Activated gamma-delta T cell treated with Interleukin-2 at 50 U/mL for 16 hours (primary cell): ENCODE measurements at places on chromosomes 7 and 10.

DNA sequence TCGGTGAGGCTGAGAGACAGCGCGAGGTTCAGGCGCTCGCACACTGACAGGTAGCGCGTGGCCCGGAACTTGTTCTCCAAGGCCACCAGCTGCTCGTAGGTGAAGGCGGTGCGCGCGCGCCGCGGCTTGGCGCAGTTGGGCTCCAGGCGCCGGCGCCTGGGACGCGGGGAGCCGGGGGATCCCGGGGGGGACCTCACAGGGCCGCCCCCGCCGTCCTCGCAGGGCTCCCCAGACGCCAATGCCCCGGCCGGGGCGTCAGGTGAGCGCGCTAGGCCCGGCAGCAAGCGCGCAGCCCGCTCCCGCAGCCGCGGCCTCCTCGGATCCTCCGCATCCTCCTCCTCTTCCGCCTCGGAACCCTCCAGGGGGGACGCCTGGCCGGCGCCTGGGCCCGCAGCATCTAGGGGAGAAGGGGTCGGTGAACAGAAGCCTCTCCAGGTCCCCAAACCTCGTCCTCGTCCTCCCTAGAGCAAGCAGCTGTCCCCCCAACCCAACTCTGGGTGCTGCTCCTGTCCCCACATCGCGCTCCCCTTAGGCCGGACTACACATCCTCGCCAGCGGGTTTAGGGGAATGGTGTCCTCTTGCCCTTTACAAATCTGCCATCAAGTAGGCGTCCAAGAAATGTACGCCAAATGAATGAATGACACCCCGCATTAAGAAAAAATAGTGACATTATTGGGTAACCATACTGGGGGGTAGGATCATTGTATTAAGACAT is 1.9 kb downstream of the NKX1-2 start:
- no peak for DNase-seq

GRCh38 chr10:552679-553078 is 136.8 kb downstream of the DIP2C start:
- DNase-seq = no peak

DNA sequence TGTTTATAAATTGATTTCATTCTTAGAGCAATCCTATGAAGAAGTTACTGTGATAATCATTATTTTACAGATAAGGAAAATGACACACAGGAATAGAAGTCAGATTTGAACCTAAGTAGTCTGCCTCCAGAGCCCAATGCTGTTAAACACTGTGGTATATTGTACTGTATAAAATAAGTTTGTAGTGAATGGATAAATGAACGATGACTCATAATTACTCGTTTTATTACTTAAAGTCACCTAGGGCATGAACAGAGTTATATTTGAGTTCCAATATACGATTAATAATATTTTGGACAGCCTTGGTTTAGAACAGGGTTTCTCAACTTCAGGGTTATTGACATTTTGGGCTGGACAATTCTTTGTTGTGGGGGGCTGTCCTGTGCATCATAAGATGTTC is 7.8 kb upstream of the BTRC start:
- no peak for DNase-seq

DNA sequence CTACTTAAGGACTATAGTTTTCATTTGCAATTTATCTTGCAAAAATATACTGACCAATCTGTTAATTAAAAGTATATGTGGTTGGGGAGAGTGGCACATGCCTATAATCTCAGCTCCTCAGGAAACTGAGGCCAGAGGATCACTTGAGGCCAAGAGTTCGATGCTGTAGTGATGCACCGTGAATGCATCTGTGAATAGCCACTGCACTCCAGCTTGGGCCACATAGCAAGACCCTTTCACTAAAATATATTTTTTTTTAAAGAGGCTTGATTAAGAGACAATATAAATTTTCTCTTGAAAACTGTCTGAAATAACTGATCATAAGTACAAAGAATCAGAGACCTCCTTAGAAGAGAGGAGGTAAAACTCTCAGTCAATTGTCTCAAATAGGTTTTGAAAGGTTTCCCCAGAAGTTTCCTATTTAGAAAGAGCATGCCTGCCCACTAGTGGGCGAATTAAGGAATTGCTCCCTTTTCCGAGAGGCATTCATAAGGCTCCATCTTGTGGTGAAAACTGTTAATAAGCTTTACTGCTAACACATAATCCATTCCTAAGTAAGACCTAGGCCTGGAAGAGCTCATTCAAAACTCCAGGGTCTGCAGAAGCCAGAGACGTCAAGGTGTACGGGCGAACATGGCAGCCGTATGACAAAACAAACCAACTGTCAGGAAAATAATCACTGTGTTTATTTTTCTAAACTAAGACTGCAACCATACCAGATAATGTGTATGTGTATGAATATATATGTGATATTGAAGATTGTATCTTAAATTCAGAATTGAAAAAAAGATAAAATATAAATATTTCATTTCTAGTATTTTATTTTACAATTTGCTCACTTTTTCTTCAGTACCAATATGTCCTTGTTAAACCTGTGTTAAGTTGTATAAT is 6.8 kb upstream of the TAS2R40 start:
- peak; percentile 59 for DNase-seq

GRCh38 chr10:96441322-96441885 is 72.3 kb downstream of the TLL2 start:
- no peak for DNase-seq

- no peak for DNase-seq
Measured at GRCh38 chr10:7296648-7297047, 114.2 kb downstream of the SFMBT2 start.

- no peak for DNase-seq
Measured at GRCh38 chr7:141674702-141675101, 27.3 kb downstream of the DENND11 start.

GRCh38 chr7:28104041-28104541 is 76.5 kb downstream of the JAZF1 start:
- DNase-seq = no peak

GRCh38 chr10:21497177-21497807 is 28.2 kb downstream of the SKIDA1 start:
- peak; percentile 10 for DNase-seq

DNA sequence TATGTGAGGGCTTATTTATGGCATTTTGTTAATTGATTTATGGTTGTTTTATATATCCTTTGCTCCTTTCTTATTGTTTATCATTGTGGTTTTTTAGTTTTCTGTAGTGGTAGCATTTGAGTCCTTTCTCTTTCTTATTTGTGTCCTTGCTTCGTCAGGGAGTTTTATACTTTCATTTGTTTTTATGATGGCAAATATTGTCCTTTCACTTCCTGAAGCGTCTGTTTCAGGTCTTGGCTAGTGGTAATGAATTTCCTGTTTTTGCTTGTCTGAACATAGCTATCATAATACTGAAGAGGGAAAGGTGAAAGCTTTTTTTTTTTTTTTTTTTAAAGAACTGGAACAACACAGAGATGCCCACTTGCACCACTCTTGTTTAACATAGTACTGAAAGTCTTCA is 228.2 kb downstream of the ATRNL1 start:
- DNase-seq = no peak

DNA sequence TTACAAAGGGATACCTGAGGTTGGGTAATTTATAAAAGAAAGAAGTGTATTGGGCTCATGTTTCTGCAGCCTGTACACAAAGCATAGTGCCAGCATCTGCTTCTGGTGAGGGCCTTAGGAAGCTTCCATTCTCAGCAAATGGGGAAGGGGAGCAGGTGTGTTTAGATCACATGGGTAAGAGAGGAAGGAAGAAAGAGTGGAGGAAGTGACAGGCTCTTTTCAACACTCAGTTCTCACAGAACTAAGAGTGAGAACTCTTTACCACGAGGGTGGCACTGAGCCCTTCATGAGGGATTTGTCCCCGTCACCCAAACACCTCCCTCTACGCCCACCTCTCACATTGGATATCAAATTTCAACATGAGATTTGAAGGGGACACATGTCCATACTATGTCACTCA is 506 bp upstream of the FAM170B start:
- no peak for DNase-seq

GRCh38 chr7:130461272-130461671 is 20.5 kb upstream of the CEP41 start:
- DNase-seq = no peak

DNA sequence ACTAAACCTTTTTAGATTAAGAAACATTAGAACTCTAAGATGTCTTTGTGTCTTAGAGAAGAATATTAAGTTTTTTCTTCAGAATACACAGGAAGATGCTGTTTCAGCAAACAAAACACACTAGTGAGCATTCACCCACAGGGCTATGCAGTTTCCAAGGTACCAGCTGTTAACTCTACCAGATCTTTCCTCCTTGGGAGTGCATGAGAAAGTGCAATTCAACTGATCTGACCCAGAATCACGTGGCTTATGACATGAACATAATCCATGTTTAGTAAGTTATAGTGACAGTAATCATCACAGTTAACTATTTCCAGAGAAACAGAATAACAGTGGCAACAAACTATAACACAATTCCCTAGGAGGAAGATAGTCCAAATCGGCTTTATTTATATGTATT is 270.7 kb downstream of the CACNA2D1 start:
- DNase-seq = no peak

GRCh38 chr7:140594131-140594691 is 46.4 kb downstream of the DENND2A start:
- DNase-seq = no peak

GRCh38 chr7:101862280-101863220 is 45.1 kb downstream of the CUX1 start:
- DNase-seq = no peak

- no peak for DNase-seq
Measured at GRCh38 chr7:30224511-30225062, 59.8 kb upstream of the ZNRF2 start.

- DNase-seq = no peak
Measured at GRCh38 chr7:1152492-1152891, 7.5 kb downstream of the ZFAND2A start.
